ENCODE measurements at places on chromosomes 11 and 22.

DNA sequence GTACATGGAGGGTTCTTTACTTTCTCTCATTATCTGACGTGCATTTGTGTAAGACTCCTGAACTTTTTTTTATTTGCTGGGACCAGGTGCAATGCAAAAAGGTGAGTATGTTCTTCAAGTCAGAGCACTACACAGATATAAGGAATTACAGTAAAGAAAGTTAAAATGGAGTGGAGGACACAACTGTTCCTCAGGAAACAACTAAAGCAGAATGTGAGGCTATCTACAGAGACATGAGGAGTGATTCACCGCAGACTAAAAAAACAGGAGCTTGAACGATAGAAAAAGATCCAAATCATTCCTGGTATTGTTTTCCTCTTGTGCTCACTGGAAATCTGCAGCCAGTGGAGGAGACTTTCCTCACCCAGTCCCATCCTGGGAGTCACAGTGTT lies 106.2 kb downstream of the ABTB2 start:
- no peak for DNase-seq

- DNase-seq: no peak
These were observed 96.1 kb downstream of the PRR5L start for GRCh38 chr11:36392196-36392595.

GRCh38 chr11:79235696-79236095 lies 205.1 kb downstream of the TENM4 start:
- DNase-seq: no peak

- DNase-seq: no peak
These were observed 504 bp upstream of the ZNF215 start for GRCh38 chr11:6925636-6926207.

DNA sequence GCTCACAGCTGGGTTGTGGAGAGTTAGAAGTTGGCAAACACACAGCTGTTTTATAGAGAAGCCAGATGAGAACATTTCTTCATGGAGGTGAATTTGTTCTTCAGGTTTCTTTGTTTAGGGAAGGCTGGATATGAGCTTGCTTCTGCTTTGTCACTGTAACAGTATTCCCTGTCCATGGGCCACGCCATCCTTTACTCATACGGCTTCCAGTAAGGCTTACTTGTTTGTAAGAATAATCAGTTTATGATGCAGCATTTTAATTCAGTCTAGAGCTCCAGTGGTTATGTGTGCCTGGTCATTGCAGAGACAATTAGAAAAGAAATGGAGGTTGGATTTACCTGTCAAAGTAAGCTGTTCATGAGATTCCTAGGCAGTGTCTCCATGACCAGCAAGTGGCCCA lies 131.8 kb downstream of the TRIM44 start:
- no peak for DNase-seq

GRCh38 chr11:63443714-63444113 lies 47.3 kb downstream of the PLAAT5 start:
- no peak for DNase-seq

- no peak for DNase-seq
These were observed 6.8 kb upstream of the CTSD start for GRCh38 chr11:1770528-1770927.

DNA sequence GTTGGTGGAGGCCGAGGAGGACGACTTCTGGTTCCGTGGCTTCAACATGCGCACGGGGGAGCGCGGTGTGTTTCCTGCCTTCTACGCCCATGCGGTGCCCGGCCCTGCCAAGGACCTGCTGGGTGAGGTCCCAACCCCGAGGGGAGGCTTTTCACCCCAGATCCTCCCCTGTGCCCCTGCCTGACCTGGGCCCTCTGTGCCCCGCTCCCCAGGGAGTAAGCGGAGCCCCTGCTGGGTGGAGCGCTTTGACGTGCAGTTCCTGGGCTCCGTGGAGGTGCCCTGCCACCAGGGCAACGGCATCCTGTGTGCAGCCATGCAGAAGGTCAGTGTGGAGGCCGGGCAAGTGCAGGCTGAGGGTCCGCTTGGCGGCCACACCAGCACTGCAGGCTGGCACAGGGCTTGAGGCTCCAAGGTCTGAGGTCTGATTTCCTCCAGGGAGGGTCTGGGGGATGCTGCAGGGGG lies 5.1 kb downstream of the MAPK8IP2 start:
- no peak for DNase-seq

- no peak for DNase-seq
These were observed 7.9 kb downstream of the TIGD3 start for GRCh38 chr11:65362320-65362931.

GRCh38 chr11:34205326-34206035 lies 100.1 kb downstream of the NAT10 start:
- DNase-seq: no peak

DNA sequence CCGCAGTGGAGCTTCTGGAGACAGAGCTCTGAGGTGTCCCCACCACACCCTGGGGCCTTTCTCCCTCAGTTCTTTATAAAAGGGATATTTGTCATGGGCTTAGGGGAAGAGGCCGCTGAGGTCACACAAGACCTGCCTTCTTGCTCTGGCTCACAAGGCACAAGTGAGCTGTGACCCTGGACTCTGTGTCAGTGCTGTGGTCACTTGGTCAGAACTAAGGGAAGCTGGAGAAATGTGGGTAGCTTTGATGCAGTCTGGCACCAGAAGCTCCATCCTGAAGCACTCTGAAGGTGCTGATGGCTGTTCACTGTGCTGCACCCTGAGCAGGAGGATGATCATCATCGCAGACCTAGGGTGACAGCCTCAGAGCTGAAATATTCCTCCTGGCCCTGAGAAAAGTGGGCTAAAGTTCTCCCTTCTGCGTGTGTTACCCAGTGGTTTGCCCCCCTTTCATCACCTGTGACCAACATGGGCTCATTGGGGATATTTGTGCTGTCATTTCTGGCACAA lies 28.1 kb upstream of the VPREB1 start:
- DNase-seq: no peak

DNA sequence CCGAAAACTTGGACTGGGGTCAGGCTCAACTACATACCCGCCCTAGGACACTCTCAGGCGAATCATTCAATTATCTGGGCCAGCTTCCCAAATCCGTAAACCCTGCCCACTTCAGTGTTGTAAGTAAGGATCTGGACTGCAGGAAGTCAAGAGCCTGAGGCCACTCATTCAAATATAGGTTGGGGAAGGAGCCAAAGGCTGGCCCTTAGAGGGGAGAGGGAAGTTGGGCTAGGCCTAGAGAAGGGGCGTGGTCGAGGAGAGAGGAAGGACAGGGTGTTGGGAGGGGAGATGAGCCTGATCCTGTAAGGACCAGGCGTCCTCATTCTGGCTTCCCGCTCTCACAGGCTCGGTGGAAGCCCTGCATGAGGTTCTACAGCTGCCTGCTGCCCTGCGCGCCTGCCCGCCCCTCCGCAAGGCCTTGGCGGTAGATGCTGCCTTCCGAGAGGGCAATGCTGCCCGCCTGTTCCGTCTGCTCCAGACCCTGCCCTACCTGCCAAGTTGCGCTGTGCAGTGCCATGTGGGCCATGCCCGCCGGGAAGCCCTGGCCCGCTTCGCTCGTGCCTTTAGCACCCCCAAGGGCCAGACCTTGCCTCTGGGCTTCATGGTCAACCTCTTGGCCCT lies 3.0 kb downstream of the SAC3D1 start:
- no peak for DNase-seq

- DNase-seq: no peak
These were observed 37.1 kb upstream of the RAB38 start for GRCh38 chr11:88212300-88212699.

DNA sequence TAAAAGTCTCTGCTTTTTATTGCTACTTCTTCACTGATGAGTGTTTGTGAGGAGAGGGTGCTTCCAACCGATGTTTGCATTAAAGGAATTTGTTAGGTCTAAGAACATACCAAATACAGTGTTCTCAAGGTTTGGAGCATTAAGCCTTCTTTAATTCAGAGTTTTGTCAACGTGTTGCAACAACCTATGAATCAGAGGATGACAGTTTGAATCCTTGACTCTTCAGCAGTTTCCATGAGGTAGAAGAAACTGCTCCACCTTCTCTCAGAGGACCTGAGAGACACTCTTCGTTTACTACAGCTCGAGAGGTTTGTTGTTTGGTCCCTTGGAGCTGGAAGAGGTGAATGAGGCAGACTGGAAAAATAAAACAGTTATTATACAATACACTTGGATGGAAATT lies 55.7 kb downstream of the NCAM1 start:
- no peak for DNase-seq

DNA sequence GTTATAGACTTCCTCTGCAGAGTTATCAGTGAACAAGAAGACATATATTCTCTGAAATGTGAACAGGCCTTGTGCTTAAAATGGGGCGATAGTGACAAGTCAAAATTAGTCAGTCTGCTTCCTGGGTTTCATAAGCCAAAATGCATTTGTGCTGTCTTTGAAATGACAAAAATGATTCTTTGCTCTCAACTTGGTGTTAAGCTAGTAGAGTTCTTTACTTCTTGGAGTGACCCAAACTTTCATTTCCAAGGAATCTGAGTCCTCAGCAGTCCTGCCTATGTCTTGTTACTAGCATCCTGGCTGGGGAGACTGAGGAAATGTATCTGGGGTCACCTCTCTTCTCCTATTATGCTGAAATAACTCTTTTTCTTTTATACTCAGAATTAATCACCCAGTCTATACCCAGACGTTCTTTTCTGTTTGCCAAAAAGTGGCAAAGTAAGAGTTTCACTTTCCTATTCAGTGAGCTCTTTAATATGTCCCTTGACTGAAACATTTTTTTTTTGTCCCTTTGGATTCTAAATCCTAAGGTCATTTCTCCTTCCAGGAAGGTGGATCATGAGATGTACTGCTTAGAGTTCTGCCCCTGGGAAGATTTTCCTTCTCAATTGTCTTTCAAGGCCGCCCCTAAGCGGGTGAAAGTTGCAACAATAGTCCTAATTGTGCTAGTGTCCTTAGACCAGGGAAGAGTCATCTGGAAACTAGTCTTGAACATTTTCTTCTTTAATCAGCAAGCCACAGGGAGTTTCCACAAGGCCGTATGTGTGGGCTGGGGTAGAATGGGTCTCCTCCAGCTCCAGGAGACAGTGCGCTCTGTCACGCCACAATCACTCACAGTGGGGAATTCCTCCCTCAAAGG lies 53.0 kb upstream of the RDX start:
- no peak for DNase-seq

GRCh38 chr22:46473021-46473779 lies 64.2 kb downstream of the CELSR1 start:
- no peak for DNase-seq

GRCh38 chr22:26845021-26845743 lies 187.8 kb downstream of the MIAT start:
- DNase-seq: no peak

DNA sequence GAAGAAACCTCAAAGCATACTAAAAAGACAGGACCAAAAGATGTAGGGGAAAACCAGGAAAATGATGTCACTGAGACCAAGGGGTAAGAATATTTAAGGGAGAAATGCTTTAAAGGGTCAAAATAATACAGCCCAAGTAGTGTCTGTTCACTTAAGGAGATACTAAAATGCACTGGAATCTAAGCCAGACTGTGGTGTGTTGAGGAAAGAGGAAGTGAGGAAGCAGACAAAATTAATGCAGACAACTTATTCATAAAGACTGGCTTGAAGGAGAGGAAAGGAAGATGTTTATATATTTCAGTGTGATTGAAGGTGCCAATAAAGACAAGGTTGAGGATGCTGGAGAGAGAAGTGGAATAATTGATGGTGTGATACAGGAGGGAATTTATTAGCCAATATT lies 15.7 kb downstream of the ZNF215 start:
- no peak for DNase-seq

- DNase-seq: no peak
These were observed 12.3 kb upstream of the TUB start for GRCh38 chr11:8068605-8069221.

DNA sequence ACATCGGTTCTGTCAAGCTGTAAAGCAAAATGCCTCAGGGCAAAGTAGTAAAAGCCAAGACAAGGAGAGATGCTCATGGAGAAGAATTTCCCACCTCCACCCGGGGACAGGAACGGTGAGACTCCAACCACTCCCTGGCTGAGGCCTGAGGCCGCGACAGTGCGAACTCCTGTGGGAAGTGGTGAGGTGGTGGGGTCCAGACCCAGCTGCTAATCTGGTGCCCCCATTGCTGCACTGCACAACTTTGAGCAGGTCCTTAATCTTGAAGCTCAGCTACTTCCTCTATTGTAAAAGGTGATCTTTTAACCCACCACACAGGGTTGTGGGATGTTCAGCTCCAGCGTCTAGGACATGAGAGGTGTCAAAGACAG lies 83.9 kb downstream of the ZC3H12C start:
- no peak for DNase-seq

GRCh38 chr11:103325686-103326069 lies 216.5 kb downstream of the DYNC2H1 start:
- peak; percentile 59 for DNase-seq

- peak; percentile 64 for DNase-seq
These were observed 12.3 kb downstream of the PAX6 start for GRCh38 chr11:31798554-31799434.

DNA sequence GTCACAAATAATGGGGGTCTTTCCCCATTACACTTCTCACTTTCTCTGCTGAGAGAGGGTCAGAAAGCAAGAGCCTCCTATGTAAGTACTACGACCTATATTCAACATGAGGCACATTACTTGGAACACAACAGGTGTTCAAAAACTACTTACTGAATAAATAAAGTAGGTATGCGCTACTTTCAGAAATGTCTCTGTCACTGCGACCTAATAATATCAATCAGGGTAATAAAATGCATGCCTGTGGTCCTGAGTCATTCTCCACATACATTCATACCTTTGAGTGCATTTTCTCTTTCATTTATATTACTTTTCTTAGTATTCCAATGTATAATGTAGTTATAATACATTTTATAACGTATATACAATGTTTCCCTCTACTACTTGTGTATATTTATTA lies 838.9 kb downstream of the DLG2 start:
- no peak for DNase-seq

GRCh38 chr11:119618208-119618909 lies 110.6 kb downstream of the NECTIN1 start:
- no peak for DNase-seq

- DNase-seq: no peak
These were observed 36.2 kb upstream of the CLMP start for GRCh38 chr11:123231256-123231655.

GRCh38 chr11:73154178-73154577 lies 12.1 kb upstream of the FCHSD2 start:
- DNase-seq: no peak

DNA sequence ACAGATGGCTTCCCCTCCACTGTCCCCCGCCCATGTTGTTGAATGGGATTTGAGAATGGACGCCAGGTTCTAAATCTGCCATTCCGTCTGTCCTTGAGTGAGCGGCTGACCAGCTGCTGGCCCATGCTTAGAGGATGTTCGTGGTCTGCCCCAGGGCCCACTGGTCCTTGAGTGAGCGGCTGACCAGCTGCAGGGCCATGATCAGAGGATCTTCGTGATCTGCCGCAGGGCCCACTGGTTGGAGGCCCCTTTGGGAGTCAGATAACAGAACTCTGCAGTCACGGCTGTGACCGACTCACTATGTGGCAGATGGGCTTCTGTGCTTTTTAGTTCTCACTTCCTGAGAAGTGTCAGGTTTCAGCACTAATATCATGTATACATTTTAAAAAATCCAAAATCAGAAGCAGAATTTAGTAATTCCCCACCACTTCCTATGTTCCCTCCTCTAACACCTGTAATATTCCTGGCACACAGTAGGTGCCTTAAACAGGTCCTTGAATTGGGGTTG lies 54.1 kb downstream of the MICAL3 start:
- DNase-seq: no peak

GRCh38 chr22:19779685-19780268 lies 19.2 kb downstream of the TBX1 start:
- DNase-seq: no peak

All from nephron progenitor cell (in vitro differentiated cells).